ENCODE measurements at places on chromosomes 1 and 21.

- no peak for DNase-seq
These were observed 11.7 kb downstream of the LAX1 start for GRCh38 chr1:203776636-203777035.

DNA sequence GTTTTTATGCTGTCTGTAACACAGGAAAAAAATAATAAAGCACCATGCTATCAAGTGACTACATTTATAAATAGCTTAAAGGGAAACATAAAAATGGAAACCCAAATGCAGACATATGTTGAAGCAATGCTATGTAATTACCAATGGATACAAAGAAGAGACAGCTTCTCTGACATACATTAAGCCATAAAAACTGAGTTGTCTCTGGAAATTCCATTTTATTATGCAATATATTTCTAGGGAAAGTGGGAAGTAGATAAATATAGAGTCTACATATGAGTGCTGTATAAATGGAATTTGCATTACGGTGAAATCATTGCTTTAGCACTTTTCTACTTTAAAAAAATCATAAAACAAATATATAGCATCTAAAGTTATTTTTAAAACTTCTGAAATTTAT lies 135.2 kb upstream of the COL11A1 start:
- DNase-seq = no peak

GRCh38 chr1:197995408-197996258 lies 78.5 kb downstream of the LHX9 start:
- no peak for DNase-seq

GRCh38 chr1:31658721-31659120 lies 14.0 kb upstream of the PEF1 start:
- DNase-seq = no peak

DNA sequence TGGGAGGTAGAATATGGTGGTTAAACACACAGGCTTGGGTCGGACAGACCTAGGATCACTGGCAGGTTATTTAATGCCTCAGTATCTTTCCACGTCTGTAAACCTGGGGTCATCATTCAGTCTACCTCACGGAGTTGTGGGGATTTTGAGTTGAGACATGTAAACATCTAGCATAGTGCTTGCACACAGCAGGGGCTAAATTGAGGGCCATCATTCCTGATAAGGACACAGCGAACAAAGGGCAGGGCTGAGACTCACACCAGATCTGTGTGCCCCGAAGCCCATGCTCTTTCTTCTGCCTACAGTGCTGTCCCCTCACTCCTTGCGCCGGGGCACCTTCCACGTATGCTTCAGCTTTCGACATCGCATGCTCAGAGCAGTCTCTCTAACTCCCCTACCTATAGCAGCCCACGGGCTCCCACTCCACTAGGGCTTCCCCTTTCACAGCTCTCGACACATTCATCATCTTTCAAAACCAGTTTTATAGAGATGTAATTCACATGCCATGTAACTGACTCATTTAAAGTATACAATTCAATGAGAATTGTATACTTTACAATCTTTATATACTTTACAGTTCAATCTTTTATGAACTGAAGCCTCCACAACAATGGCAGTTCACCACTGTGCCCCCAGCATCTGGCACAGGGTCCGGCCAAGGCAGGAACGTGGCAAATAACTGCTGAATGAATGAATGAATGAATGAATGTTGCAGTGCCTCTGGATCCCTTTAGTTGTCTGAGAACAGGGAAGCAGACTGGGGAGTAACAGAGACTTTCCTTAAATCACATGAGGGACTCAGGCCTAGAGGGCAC lies 48.0 kb downstream of the GPR161 start:
- DNase-seq = no peak

DNA sequence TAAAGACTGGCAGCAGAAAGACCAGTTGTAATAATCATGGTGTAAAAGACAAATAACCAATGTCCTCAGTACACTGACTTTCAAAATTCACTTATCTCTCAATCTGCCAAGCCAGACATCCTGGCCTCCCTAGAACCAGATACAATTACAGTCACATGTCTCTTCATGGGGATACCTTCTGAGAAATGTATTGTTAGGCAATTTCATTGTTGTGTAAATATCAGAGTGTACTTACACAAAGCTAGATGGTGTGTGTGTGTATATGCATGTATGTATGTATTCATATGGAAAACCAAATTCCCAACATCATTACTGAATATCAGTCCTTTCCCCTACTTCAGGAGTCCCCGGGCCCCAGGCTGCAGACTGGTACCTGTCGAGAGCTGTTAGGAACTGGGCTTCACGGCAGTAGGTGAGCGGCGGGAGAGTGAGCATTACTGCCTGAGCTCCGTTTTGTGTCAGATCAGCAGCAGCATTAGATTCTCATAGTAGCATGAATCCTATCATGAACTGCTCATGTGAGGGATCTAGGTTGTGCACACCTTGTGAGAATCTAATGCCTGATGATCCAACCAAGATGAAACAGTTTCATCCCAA lies 65.3 kb upstream of the ZNF326 start:
- no peak for DNase-seq

Data from stimulated activated CD4-positive, alpha-beta T cell treated with anti-CD3 and anti-CD28 coated beads, Interleukin-4, amount 100 ng/mL, for 24 hours (primary cell).